Cortex of kidney (tissue), 1 donor: ENCODE measurements at places on chromosomes 5 and 9.
A peak's percentile ranks its signal among the peaks of the same experiment; 100 is the strongest.

- no peak for DNase-seq
Measured at GRCh38 chr5:11305245-11305644, 544.2 kb upstream of the DAP start.

GRCh38 chr9:20417373-20418080, 204.8 kb downstream of the MLLT3 start:
- DNase-seq, result no peak

DNA sequence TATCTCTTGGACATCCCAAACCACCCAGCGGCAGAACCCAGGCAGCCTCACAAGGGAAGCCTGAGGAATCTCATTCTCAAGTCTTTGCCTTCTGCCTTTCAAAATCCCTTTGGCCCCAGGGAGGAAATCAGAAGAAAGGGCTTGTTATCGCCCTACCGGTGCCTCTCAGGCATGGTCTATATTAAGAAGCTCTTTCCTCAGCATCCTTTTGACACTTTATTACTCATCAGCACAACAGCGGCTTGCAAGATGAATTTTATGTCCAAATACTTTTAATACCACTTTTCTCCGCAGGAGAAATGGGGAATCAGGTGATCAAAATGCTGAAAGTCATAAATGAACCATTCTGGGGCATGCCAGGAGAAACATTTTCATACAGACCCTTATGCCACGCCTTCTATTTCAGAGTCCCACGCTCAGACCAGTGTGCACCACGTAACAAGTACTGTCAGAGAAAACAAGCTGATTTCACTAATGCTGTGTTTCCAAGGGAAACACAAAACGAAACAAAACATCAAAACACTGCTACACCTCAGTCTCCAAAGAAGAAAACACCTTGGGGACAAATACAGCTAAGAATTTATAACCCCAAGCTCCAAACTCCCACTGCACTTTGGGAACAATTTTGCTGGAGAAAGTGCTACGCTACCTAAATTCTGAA, 30.0 kb downstream of the RAPGEF1 start:
- no peak for DNase-seq

- no peak for DNase-seq
Measured at GRCh38 chr5:157918811-157919742, 60.1 kb upstream of the CLINT1 start.

- DNase-seq, result no peak
Measured at GRCh38 chr5:68024426-68024825, 191.1 kb upstream of the PIK3R1 start.

- no peak for DNase-seq
Measured at GRCh38 chr9:110994771-110995241, 43.5 kb downstream of the LPAR1 start.

DNA sequence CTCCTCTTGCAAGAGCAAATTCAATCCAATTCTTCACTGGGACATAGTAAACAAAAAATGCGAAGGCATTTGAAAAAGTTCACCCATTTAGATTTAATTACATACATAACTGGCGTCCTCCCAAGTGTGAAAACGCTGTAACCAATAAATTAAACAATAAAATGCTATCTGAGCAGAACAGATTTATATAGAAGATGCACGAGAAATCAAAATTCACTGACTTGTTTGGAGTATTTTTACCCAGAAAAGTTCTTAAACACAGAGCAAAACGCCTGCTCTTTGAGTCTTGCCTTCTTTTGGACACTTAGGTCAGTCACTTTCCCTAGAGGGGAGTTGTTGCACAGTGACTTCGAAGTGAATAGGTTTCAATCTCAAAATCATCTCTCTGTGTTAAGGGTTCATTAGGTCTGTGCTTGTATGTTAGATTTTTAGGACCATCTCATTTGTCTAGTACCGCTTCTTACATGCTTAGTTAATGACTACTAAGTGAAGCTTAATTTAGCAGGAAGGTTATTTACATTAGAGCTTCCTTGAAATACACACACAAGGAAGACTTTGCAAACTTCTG, 1.9 kb downstream of the ALDH1A1 start:
- no peak for DNase-seq

GRCh38 chr9:88497224-88497623, 37.8 kb upstream of the NXNL2 start:
- DNase-seq, result no peak

DNA sequence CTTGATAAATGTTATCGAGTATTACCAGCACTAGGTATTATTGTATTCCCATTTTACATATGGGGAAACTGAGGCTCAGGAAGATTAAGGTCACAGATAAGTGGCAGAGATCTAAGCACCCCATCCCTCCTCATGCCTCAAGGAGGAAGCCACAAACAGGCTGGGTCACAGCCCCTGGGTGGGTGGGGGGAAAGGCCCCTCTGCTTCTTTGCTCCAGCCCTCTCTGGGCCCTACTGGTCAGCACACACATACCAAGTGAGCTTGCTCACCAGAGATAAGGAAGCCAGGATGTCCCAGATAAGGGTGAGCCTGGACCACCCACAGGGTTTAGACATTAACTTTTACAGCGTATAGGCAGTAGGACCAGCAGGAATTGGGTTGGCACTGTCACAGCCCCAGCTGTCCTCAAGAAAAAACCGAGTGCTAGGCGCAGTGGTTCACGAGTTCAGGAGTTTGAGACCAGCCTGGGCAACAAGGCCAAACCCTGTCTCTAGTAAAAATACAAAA, 45.3 kb downstream of the STK10 start:
- no peak for DNase-seq

DNA sequence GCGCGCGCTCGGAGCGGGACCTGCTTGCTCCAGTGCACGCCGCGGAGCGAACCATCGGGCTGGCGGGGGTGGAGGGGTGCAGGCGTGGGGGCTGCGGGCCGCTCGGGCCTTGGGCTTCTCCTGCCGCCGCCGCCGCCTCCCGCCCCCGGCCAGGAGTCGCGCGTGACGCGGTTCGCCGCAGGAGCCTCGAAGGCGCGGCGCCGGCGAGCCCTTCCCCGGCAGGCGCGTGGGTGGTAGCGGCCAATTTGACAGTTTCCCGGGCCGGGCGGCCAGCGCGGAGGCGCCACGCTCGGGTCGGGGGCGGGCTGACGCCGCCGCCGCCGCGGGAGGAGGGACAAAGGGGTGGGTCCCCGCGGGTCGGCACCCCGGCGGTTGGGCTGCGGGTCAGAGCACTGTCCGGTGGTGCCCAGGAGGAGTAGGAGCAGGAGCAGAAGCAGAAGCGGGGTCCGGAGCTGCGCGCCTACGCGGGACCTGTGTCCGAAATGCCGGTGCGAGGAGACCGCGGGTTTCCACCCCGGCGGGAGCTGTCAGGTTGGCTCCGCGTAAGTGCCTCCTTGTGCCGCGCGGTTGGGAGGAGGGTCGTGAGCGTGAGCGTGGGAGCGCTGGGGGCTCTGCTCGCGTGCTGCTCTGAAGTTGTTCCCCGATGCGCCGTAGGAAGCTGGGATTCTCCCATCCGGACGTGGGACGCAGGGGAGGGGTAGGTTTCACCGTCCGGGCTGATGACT, at the start of gene TJP2:
Gene TJP2 (plus strand): TSS at position 387 of the 725 bp plus-strand sequence. CDS start 96 bp downstream, at position 483.
- peak; percentile 20 for DNase-seq

- no peak for DNase-seq
Measured at GRCh38 chr5:151696470-151697061, 9.9 kb upstream of the SPARC start.

DNA sequence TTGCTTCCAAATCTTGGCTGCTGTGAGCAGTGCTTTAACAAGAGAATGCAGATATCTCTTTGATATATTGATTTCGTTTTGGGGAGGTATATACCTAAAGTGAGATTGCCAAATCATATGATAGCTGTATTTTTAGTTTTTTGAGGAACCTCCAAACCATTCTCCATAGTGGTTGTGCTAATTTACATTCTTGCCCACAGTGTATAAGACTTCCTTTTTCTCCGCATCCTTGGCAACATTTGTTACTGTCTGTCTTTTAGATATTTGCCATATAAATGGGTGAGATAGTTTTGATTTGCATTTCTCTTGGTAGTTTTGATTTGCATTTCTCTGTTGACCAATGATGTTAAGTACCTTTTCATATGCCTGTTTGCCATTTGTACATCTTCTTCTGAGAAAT, 10.0 kb upstream of the PLK2 start:
- DNase-seq, result no peak

GRCh38 chr5:77768978-77769377, 7.2 kb downstream of the TBCA start:
- no peak for DNase-seq

DNA sequence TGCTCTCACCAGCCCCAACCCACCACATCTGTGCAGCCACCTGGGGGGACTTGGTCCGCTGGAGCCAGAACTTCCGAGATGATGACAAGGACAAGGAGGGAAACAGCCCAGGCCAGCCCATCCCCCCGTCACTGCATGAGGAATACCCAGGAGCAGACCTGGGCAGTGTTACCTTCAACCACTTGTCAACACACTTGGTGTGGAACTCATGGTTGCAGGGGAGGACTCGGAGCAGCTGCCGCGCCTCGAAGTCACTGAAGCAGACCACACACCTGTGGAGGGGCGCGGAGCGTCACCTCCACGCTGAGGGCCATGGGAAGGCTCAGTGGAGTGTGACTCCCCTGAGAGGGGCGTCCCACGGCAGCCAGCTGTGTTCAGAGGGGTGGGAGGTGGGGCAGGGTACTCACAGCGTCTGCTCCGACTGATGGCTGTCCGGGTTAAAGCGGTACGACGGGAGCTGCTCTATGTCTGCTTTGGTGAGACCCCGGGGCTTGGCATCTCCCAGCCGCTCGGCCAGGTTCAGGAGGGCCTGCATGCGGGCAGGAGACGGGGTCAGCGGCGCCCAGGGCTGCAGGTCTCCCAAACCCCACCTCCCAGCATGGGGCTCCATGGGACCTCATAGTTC, 8.0 kb downstream of the RNF44 start:
- no peak for DNase-seq

DNA sequence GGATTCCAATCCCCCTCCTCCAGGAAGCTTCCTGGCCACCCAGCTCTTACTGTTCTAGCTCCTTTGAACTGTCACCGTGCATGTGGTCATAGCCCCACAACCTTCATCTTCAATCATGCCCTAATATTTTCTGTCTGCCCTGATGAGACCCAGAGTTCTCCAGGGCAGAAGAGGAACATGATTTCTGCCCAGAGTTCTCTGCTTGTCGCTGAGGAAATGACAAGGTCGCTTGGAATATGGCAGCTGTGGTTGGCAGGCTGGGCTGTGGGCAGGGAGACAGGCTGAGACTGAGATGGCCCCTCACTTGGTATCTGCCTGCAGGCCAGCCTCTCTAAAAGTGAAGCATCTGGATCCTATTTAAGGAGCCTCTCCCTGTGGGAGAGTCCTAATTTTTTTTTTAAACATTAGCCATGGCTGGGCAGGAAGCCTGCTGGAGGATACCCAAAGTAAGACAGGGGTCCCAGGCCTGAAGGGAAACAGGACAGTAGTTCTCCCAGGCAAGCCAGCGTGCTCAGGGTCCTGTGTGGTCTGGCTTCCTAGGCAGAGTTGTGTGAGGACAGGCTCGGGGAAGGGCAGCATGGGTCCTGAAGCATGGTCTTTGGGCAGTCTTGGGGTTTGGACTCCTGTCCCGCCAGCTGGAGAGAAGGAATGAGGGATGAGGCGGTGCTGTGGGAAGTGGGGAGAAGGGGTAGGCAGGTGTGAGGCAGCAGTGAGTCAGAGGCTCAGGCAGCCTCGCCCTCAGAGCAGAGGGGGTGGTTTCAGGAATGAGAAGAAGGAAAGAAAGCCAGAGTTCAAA, 242.1 kb downstream of the FSTL4 start:
- no peak for DNase-seq

DNA sequence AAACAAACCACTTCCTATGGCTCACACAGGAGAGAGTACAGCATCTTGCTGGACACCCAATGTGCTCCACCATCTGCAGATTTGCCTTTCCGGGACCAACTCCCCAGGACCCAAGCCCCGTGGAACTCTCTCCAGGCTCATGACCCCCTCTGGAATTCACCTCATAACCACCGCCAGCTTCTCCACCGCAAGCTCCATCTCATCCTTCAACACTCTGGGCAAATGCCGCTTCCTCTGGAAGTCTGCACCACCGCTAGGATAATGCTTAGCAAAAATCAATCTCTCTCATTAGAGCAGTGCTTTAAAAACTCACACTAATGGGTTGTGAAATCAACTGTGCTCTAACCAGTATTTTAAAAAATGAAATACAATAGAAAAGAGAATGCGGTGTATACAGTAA, 150.0 kb downstream of the COL23A1 start:
- DNase-seq, result no peak

GRCh38 chr9:133106511-133107244, 14.4 kb downstream of the RALGDS start:
- DNase-seq, result no peak

- DNase-seq, result no peak
Measured at GRCh38 chr9:111924281-111924680, 27.7 kb downstream of the UGCG start.
